ENCODE measurements at places on chromosomes 3 and 15.

DNA sequence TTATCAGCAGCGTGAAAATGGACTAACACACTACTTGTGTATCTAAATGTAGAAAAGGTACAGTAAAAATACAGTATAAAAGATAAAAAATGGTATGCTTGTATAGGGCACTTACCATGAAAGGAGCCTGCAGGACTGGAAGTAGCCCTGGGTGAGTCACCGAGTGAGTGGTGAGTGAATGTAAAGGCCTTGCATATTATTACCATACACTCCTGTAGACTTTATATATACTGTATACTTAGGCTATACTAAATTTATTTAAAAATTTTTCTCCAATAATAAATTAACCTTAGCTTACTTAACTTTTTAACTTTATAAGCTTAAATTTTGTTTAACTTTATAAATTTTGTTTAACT lies 67.2 kb upstream of the TSPAN3 start:
- DNase-seq: no peak

- no peak for DNase-seq
These were observed 59.6 kb downstream of the UBP1 start for GRCh38 chr3:33380653-33381052.

- DNase-seq: no peak
These were observed 262.2 kb downstream of the MEX3B start for GRCh38 chr15:81783586-81783985.

DNA sequence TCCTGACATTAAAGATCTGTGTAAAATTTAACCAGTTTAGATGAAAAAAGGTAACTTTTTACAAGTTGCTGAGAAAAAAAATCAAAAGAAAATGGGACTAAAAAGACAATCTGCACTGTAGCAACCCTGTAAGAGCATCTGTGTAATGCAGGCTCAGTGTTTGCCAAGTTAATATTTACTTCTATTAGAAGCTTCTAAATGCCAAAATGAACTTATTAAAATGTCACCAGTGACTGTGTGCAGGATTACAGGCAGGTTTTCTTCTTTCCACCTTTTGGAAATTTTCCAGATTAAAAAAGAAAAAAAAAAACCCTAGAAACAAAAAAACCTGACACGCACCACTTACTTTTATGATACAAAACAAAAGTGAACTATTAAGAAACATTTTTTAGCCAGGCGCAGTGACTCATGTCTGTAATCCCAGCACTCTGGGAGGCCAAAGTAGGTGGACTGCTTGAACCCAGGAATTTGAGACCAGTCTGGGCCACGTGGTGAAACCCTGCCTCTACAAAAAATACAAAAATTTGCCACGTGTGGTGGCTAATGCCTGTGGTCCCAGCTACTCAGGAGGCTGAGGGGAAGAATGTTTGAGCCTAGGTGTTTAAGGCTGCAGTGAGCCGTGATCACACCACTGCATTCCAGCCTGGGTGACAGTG lies 87.2 kb downstream of the TJP1 start:
- DNase-seq: no peak

GRCh38 chr3:182999767-183000166 lies 19.4 kb upstream of the DCUN1D1 start:
- DNase-seq: no peak

GRCh38 chr3:67329358-67329757 lies 325.1 kb downstream of the SUCLG2 start:
- DNase-seq: no peak

DNA sequence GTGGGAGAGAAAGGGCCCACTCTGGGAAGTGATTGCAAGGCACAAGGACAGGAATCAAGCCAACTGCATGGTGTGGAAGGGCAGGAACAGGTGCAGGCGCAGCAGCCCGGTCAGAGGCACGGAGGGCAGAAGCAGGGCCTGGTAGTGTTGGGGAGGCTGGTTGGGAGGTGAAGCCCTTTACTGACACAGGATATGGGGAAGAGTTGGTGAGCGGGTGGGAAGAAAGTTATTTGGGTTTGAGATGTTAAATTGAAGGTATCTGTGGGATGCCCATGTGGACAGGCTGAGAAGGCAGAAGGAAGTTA lies 83.6 kb upstream of the ABHD2 start:
- no peak for DNase-seq

DNA sequence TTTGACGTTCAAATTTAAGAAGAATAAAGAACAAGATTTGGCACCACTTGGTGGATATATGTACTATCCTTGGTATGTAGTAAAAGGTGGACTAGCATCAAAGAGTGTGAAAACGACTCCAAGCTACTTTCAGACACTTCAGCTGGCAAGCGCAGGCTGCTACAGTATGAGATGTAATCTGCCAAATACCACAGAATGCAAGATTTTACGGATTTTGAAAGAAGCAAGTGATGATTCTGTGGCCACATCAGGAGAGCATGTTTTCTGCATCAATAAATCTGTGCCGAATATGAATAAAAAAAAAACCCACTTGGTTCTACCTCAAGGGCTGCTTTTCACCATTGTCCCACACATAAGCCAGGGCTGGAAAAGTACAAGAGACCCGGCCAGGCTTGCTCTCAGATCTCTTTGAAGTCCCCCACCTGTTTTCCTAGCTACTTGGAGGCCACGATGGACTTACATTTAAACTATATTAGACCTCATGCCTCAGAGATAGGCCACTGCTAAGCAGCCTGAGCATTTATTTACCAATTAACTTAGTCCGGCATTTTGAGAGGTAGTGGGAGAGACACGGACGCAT lies 37.4 kb downstream of the MYO1E start:
- DNase-seq: peak; percentile 20

DNA sequence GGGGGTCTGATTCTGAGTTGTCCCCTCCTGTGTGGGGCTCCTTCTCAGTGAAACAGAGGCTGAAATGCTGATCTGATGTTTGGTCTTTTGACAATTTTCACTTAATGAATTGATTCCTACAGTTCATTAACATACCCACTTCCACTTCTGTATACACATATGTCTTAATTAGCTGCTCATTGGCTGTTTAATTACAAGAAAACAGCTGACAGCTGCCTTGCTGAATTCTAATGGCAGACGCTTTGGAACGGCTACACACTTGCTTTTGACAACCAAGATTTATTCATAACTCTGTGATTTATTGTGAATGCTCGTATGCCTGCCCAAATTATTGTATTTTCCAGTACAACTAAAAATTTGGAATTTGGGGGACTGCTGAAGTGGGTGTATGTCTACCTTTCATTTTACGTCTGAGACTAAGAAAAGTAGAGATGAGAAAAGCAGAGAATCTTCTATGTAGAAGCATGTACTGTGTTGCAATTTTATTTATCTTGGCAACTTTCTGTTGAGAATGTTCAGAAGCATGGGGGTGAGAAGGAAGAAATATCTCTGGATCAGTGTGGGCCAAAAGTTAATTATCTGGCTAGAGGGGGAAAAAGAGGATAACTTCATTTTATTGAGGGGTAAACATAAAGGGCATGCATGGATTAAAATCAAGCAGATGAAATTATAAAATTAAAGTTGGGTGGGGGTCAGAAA lies 46.5 kb upstream of the ICE2 start:
- no peak for DNase-seq

DNA sequence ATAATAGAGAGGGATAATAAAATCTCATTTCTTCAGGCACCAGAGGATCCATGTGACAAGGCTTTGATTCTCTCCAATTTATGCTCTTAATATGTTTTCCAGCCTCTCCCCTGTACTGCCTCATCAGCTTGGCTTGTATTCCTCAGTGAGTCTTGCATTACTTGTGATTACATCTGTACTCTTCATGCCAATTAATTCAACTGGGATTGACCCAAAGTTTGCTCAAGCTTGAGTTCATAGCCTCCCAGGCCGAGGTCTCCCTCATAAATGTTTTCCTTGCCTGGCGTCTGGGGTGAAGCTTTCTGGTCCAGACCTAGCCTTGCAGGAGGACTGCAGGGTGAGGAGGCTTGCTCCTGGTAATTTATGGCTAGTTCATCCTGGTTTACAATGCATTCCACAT lies 146.9 kb downstream of the CHST2 start:
- DNase-seq: no peak

DNA sequence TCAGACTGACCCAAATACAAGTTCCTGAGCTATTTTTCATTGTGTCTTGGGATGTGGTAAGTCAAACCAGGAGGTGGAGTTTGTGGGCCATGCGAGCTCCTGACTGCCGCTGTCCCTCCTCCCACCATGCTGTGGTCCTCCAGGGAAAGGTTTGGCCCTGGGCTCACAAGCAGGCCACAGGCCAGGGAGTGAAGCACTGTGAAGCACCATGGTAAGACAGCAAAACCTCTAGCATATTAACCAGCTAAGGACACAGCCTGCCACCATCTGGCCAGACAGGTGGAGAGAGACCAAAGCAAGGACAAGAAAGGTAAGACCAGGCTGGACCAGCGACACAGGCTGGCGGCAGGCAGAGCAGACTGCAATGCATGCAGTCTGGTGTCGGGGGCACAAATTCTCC lies 15.3 kb downstream of the RAB43 start:
- DNase-seq: no peak

DNA sequence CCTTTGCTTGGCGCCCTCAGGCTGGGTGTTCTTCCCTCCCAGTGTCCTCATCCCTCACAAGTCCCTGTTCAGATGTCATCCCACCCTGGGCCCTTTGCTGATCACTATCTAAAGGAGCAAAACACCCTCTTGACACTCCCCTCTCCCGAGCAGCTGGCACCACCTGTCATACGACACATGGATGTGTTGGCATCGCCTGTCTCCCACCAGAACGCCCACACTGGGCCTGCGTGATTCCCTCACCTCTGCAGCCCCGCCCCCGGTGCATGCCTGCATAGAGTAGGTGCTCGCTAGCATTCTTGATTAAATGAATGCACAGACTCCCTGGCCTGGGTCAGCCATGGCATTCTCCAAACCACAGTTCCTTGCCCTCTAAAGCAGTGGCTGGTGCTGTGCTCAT lies 75.8 kb downstream of the DNAJB8 start:
- no peak for DNase-seq

- no peak for DNase-seq
These were observed 21.7 kb downstream of the SEMA3G start for GRCh38 chr3:52423173-52423572.

- peak; percentile 90 for DNase-seq
These were observed 18.4 kb downstream of the SMAD6 start for GRCh38 chr15:66720206-66721010.

- DNase-seq: no peak
These were observed 49.5 kb downstream of the TP63 start for GRCh38 chr3:189680723-189681122.

- DNase-seq: no peak
These were observed 2.3 kb downstream of the IL5RA start for GRCh38 chr3:3107858-3108257.

GRCh38 chr3:152283492-152284381 lies 15.0 kb downstream of the MBNL1 start:
- no peak for DNase-seq

All from AG08395 (cell line).